NCI-H1436 treated with DMSO at 0.1 percent for 48 hours (cell line): ENCODE measurements at places on chromosomes 16 and 17.

GRCh38 chr16:23410176-23410575, 42.8 kb downstream of the COG7 start:
- DNase-seq: no peak

- no peak for DNase-seq
Observed at GRCh38 chr16:8402981-8403843, 187.1 kb downstream of the TMEM114 start.

GRCh38 chr16:24541233-24541933, 2.0 kb downstream of the RBBP6 start:
- no peak for DNase-seq

GRCh38 chr17:80708480-80708879, 163.8 kb downstream of the RPTOR start:
- no peak for DNase-seq

- DNase-seq: no peak
Observed at GRCh38 chr17:31412511-31412910, 21.0 kb downstream of the RAB11FIP4 start.

- DNase-seq: peak; percentile 56
Observed at GRCh38 chr17:44850025-44850424, 2.3 kb downstream of the HIGD1B start.

DNA sequence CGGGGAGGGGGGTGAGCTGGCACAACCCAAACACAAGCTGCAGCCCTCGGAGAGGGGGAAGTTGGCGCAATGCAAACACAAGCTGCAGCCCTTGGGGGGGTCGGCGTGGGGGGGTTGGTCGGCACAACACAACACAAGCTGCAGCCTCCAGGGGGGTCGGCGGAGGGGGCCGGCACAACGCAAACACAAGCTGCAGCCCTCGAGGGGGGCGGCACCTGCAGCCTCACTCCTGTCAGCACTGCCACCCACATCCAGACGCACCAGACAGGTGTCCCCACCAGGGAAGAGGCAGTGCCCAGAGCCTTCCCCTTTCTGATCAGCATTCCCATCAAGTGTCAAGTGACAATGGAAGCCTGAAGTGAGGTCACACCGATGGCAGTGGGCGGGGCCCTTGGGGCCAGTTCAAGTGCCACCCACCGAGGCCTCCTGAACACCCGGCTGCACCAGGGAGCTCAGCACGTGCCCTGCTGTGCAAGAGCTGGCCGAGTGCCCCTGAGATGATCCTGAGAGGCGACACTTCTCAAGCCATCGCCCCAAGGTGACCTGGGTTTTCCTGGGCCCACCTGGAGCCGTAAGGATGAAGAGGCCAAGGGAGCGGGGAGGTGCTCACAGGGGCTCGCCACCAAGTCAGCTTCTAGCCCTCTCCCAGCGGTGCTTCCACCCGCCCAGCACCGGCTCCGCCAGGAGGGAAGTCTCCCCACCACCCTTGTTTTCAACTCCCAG, 59.3 kb downstream of the KLHDC4 start:
- no peak for DNase-seq

DNA sequence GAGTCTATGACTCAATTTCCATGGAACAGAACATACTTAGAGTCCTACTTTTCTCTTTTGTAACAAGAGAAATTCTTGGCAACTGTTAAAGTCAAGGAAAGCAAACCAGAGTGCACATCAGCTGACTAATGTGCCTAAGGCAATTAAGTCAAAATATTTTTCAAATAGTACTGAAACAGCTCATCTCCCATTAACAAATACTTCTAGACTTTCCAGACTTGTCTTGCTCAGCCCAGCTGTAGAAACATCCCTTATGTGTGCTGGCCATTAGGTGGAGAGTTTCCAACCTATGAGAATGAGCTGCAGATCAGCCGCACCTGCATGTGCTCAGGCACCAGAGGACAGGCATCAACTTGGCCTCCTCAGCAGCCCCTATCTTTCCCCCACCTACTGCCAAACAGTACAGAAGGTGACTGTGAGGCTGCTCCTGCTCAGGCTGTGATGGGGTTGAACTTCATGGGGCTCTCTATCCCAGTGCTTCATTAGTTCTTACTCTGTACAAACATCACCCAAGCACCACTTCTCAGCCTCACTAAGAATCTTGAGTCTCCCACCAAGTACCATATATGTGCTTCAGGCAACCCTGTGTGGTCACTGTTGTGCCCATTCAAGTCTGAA, 32.2 kb downstream of the TEX2 start:
- DNase-seq: no peak

DNA sequence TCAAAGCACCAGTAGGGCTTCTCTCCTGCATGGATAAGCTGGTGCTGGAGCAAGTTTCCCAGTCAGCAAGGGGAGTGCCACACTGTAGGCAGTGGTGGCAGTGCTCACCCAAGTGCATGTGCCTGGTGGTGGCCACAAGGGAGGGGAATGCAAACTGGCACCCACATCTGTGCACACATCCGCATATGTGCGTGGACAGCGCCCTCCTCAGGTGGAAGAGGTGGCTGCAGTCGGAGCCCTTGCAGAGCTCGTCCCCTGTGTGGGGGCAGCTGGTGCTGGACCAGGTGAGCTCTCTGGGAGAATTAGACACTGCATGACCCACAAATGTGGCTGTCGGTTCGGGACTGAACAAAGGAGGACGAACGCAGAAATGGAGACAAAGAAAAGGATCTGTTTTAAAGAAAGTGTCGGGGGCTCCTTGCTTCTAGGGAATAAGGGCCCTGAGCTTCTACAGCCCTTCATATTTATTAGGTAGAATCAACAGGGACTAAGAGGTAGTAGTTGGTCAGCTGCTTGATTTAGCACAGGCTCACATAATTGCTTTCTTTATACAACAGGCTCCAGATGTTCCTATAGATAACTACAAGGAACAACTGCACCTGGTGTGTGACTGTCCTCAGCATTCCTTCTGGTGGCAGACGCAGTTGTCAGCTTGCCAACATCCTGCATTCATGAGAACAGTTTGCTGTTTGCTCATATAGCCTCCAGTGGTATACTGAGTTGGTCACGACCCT, 5.3 kb upstream of the ZNF689 start:
- no peak for DNase-seq

DNA sequence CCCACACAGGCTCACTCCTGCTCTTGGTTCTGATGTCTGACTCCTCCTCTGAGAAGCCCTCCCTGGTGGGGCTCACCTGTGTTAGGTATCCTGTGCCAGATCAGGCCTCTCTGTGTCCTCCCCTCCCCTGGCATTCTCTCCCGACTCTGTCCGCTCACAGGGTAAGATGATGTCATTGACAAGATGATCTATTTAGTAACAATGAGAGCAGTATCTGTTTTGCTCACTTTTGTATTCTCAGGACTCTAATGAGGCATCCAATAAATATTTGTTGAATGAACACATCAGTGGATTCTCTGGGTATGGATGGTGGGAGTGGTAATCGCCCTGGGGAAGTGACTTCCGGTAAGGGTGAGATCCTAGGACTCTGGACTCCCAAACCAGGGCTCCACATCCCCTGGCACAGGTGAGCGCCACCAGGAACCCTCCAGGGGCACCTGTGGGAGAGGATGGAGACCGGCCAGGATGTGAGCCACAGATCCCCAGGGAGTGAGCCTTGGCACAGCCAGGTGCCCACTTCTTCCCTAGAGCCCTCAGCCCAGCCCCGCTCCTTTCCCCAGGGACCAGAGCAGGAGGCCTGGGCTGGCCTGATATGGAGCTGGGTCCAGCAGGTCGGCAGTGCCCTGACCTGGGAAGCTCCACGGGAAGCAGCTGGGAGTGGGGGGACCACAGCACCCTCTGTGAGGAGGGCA, 5.4 kb upstream of the HAP1 start:
- DNase-seq: no peak

- no peak for DNase-seq
Observed at GRCh38 chr16:87395181-87395842, 3.2 kb downstream of the MAP1LC3B start.

DNA sequence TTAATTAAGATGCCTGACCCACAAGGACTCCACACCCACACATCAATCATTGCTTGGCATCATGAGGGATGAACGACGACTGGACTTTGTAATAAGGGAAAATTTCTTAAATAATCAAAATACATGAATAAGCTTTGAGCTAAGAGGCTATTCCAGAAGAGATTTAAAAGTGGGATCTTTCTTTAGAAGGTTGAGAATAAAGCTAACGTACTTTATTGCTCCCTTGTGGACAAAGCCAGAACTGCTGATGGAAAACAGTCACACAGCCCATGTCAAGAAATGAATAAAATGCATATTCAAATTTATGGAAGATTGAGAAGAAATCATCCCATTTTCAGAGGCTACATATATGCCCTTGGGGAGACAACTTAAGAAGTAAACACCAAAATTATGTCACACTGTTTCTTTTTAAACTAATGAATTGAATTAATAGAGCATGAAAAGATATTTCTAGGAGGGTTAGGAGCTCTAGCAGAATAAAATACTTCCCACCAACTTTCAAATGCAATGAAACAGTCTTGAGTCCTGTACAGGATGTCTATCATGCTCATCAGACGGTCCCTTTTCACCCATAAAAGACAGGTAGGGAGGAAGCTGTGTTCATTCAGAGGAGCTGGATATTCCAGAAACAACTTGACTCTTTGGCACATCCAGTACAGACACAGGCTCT, 60.2 kb upstream of the PHOSPHO1 start:
- DNase-seq: no peak

DNA sequence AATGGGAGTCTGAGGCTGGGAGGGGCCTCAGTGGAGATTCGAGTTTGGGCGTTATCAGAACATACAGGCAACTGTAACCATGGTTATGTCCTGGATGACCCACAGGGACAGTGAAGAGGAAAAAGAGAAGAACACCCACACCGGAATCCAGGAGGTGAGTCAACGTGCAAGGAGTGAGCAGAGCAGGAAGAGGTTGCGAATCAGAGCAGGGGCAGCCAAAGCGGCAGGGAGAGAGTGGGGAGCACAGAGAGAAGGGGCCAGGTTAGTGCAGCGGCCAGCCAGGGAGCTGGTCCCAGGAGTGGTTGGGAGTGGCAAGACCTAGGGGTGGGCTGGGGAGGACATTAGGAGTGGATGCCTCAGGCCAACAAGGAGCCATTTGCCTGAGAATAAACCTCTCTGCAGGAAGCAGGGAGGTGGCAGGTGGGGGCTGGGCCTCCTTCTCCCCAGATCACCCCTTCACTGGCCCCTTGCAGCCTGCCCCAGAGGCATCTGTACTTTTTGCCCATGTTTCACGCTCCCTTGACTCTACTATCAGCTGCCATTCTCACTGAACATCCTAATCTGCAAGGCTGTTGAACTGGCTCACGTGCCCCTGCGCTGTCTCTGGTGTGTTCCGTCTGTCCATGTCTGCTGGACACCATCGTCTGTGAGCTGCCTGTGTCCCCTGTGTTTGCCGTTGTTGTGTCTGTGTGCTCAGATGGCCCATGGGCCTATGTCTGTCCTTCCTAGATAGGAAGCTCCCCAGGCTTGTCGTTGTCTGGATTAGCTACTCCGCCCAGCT, 5.1 kb downstream of the KRT13 start:
- DNase-seq: no peak

GRCh38 chr16:77663711-77664110, 58.6 kb upstream of the NUDT7 start:
- DNase-seq: no peak

- DNase-seq: no peak
Observed at GRCh38 chr16:4989391-4990006, 31.4 kb downstream of the SEC14L5 start.

DNA sequence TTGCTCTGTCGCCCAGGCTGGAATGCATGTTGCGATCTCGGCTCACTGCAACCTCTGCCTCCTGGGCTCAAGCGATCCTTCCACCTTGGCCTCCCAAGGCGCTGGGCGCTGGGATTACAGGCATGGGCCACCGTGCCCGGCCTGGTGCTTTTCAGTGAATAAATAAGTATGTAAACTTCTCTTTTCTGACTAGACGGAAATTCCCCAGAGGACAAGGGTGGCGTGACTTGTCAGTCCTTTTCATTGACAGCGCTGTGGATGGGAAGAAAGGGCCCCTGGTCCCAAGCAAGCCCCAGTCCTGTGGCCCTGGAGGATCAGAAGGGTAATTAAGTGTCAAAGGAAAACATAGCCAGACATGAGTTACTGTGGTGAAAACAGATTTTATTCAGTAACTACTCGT, 9.6 kb upstream of the SPN start:
- no peak for DNase-seq

GRCh38 chr17:63464691-63465236, 12.1 kb upstream of the ACE start:
- no peak for DNase-seq

GRCh38 chr16:129075-129474, 9.4 kb downstream of the NPRL3 start:
- DNase-seq: no peak

DNA sequence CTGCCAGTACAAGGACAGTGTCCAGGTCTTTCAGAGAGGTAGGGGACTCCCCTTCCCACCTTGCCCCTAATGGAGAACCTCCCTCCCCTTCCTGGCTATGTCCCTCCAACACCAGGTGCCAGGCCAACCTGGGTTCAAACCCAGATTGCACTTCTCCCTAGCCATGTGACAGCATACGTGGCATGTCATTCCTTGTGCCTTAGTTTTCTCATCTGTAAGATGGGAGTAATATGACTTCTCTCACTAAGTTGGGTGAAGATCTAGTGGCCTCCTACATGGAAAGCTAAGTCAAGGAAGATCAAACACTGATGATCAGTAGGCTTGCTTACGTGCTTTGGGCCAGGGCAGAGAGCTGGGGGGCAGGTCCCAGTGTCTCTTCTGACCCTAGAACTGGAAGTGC, 8.8 kb downstream of the FCSK start:
- no peak for DNase-seq

DNA sequence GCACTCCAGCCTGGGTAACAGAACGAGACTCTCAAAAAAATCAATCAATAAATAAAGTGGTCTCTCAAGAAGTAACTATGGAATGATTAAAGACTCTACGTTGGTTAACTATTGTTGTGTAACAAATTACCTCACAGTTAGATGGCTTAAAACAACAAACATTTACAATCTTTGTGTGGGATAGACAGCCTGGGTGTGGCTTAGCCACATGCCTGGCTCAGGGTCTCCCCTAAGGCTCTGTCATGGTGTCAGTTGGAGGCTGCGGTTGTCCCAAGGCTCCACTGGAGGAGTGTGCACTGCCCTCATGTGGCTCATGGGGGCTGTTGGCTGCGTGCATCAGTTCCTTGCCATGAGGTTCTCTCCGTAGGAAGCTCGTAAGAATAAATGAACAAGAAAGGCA, 294.5 kb downstream of the SNX29 start:
- no peak for DNase-seq

DNA sequence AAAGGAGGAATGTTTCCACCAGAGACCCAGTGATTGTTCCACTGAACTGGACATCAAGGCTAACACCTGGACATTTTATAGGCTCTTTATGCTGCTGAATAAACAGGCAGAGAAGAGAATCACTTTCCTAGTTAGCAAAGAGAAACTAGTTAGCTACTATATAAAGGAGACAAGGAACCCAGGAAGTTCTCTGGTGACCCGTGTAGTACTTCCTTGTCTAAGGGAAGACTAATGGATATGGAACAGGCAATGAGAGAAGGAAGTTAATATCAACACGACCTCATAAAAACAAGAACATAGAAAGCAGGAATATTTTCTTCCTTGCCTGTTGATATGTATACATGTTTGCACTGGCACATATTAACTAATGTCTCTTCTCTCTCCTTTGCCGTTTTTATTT, 30.8 kb upstream of the RPL38 start:
- DNase-seq: no peak
